Mesothelial cell of epicardium (in vitro differentiated cells): ENCODE measurements at places on chromosomes 11 and 22. TPM values are rescaled to one million over a fixed set of nuclear protein-coding genes. Genes with fewer than 3 reads are reported as not detected.

RFPL1 gene
- total RNA-seq, result 0.29 to 0.63 TPM (median 0.54 TPM) in 3 replicates

C11orf65 gene
- total RNA-seq, result 1.00 to 1.6 TPM (median 1.1 TPM) in 3 replicates

LSP1 gene
- total RNA-seq, result 4.9 to 5.2 TPM (median 4.9 TPM) in 3 replicates

- no peaks in the 10 kb centered on the region for H3K27me3 ChIP-seq
- DNase-seq, result peak; percentile 73
- H3K27ac ChIP-seq, result peak within 1 kb of the TSS; percentile 87
- peak within 1 kb of the TSS; percentile 98 for H3K4me3 ChIP-seq
- H3K4me1 ChIP-seq, result peaks cover 6% of the 10 kb centered on the region
Measured at GRCh38 chr11:47715082-47715669, at the start of gene AGBL2. Gene AGBL2 (minus strand): TSS chr11:47715369. CDS start chr11:47714650, 719 bp downstream.

- H3K4me1 ChIP-seq, result peaks cover 32% of the 10 kb centered on the region
- H3K27ac ChIP-seq, result no peak overlapping the region
- no peaks in the 10 kb centered on the region for H3K36me3 ChIP-seq
- DNase-seq, result no peak
- H3K27me3 ChIP-seq, result no peaks in the 10 kb centered on the region
Measured at GRCh38 chr11:113176599-113177360, 137.6 kb upstream of the TTC12 start.

DNA sequence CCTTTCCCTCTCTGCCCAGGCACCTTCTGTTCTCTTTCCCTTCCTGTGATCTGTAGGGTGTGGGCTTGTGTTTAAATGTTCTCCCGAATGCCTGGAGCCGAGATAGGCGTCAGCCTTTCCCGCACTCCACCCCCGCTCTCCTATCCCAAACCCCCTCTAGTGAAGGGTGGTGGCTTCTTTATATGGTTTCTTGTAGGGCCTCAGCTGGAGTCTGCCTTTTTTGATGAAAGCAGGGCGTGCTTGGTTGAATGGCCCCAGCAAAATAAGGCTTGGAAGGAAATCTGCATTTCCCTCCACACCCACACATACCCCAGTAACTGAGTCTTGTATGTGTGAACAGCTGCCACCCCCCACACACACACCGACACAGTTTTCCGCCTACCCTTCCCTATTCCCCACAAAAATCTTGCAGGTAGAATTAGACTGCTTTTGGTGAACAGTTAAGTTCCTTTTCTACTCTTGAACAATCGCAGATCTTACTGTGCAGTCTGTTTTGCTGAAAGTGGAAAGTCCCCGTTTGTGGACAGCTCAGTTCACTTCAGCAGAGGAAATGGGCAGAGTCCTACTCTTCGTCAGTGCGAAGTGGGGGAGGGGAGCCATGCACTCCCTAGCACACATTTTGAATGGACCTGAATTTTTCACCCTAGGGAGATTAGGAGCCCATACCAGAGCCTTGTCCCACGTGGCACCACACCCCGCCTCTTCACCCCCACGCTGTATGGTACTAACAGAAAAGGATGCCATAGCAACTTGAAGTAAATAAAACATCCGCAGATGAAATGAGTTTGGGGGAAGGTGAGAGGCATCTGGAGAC lies 25.5 kb upstream of the GRK2 start:
- no peaks in the 10 kb centered on the region for H3K27me3 ChIP-seq
- H3K36me3 ChIP-seq, result peaks cover 20% of the 10 kb centered on the region
- peaks cover 41% of the 10 kb centered on the region for H3K4me1 ChIP-seq
- no peak for DNase-seq
- peak overlapping the region; percentile 100 for H3K27ac ChIP-seq

GRCh38 chr22:39647836-39648629 lies 77.5 kb downstream of the CACNA1I start:
- no peak overlapping the region for H3K27ac ChIP-seq
- no peaks in the 10 kb centered on the region for H3K27me3 ChIP-seq
- no peaks in the 10 kb centered on the region for H3K4me1 ChIP-seq
- DNase-seq, result no peak

- H3K27ac ChIP-seq, result peak overlapping the region; percentile 34
- DNase-seq, result no peak
Measured at GRCh38 chr22:19891317-19892256, 36.9 kb upstream of the GNB1L start.

DNA sequence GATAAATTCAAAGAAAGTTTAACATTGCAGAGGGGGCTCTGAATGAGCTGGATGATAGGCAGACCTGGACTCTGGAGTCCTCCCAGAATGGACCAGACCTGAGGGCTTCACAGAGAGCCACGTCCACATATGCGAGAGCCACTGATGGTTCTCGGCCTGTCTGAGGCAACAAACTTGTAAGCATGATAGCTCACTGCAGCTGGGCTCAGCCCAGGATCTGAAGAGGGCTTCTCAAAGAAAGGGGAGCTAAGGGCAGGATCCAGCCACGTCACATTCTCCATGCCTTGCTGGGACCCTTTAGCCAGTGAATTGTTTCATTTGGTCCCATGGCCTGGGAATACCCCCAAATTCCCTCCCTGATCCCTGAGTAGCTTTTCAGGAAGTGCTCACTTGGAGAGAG lies 98.9 kb downstream of the ATXN10 start:
- H3K4me1 ChIP-seq, result peaks cover 15% of the 10 kb centered on the region
- H3K27ac ChIP-seq, result no peak overlapping the region
- DNase-seq, result no peak
- no peak overlapping the region for H3K4me3 ChIP-seq
- H3K36me3 ChIP-seq, result peaks cover 44% of the 10 kb centered on the region

GRCh38 chr11:45089676-45090499 lies 56.6 kb upstream of the PRDM11 start:
- H3K4me3 ChIP-seq, result no peak overlapping the region
- H3K4me1 ChIP-seq, result peaks cover 31% of the 10 kb centered on the region
- DNase-seq, result no peak
- H3K27me3 ChIP-seq, result peaks cover 8% of the 10 kb centered on the region

DNA sequence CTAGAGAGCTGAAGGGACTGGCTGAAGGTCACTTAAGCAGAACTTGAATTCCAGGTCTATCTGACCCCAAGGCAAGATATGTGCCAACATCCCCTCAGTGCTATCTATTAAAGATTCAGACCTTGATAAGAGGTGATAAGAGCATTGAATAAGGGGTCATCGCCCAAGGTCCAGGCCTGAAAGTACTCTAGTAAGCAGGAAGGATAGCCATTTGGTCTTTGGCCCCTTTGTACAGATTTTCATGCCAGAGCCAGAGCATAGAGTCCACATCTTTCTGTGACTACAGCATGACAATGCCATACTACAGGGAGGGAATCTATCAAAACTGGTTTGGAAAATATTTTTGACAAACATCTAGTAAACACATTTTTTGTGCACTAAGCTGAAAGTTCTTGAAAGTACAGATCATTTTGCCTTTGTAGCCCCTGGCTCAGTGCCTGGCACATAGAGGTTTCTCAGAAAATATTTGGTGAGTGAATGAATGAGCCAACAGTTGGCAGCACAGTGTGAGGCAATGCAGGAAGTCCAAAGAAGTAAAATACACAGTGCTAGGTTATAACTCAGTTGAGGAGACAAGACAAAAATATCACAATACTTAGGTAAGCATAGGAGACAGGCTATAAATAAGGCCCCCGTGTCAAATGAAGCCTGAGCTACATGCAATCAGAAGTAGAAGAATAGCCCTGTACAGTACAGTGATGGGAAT lies 15.1 kb upstream of the RRAS2 start:
- H3K4me3 ChIP-seq, result no peak overlapping the region
- no peaks in the 10 kb centered on the region for H3K36me3 ChIP-seq
- DNase-seq, result no peak
- H3K4me1 ChIP-seq, result no peaks in the 10 kb centered on the region
- H3K27ac ChIP-seq, result no peak overlapping the region
- H3K27me3 ChIP-seq, result peaks cover 15% of the 10 kb centered on the region

- peaks cover 3% of the 10 kb centered on the region for H3K27me3 ChIP-seq
- no peak overlapping the region for H3K4me3 ChIP-seq
- H3K4me1 ChIP-seq, result peaks cover 4% of the 10 kb centered on the region
- H3K36me3 ChIP-seq, result peaks cover 20% of the 10 kb centered on the region
- no peak overlapping the region for H3K27ac ChIP-seq
Measured at GRCh38 chr11:121570453-121570852, 117.7 kb upstream of the SORL1-AS1 start.

- H3K27me3 ChIP-seq, result no peaks in the 10 kb centered on the region
- peak; percentile 49 for DNase-seq
- H3K27ac ChIP-seq, result peak overlapping the region; percentile 97
- peaks cover 28% of the 10 kb centered on the region for H3K4me1 ChIP-seq
Measured at GRCh38 chr11:8832571-8833260, 78.3 kb upstream of the AKIP1 start.

- H3K36me3 ChIP-seq, result peaks cover 7% of the 10 kb centered on the region
- H3K4me1 ChIP-seq, result peaks cover 18% of the 10 kb centered on the region
- no peak overlapping the region for H3K27ac ChIP-seq
- H3K27me3 ChIP-seq, result peaks cover 5% of the 10 kb centered on the region
- no peak for DNase-seq
Measured at GRCh38 chr22:27372969-27373670, 428.4 kb downstream of the MN1 start.

DNA sequence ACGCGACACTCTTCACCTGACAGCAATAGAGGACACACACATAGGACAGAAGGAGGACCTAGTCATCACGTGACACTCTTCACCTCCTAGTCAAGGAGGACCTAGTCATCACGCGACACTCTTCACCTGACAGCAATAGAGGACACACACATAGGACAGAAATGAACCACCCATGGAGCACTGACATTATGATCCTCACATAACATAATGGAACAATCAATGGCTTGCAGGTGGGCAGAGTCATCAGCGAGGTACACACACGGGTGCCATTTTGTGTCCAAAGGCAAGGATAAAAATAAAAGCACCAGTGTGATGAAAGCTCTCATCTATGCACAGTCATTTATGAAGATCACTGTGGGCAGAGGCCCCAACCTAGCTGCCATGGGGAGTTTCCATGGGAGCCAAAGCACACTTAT lies 354.7 kb downstream of the LARGE1 start:
- H3K4me1 ChIP-seq, result peaks cover 12% of the 10 kb centered on the region
- no peaks in the 10 kb centered on the region for H3K27me3 ChIP-seq
- DNase-seq, result no peak

DNA sequence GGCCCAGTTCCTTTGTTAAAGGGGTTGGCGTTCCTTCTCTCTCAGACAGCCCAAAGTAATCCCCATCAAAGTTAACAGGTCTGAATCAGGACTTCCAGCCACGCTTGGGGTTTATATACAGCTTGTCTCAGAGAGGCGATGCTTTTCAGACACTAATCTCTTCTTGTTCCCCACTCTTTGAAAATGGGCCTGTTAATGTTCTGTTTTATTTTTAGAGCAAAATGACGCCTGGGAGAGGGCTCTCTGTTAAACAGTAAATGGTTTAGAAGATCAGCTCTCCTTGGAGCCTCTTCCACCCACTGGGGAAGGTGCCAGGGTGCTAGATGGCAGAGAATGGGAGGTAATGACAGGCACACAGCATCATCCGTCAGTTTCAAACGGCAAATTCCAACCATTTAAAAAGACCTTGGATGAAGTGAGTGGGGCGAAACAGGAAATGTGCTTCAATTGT lies 235.9 kb upstream of the NARS2 start:
- H3K36me3 ChIP-seq, result peaks cover 36% of the 10 kb centered on the region
- no peak overlapping the region for H3K4me3 ChIP-seq
- H3K4me1 ChIP-seq, result peaks cover 43% of the 10 kb centered on the region
- no peaks in the 10 kb centered on the region for H3K27me3 ChIP-seq
- no peak for DNase-seq
